ENCODE measurements at places on chromosomes 12 and 14.

DNA sequence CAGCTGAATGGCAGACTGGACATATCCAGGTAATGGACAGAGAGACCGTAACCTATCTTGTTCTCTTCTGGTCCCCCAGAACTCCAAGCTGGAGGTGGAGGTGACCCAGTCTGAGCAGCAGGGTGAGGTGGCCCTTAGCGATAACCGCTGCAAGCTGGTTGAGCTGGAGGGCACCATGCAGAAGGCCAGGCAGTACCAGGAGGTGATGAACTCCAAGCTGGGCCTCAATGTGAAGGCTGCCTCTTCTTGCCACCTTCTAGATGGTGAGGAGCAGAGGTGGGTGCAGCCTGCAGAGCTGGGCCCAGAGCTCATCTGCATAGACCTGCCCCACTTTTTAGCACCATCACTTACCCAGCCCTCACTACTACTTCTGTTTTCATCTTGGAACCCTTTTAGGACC lies 7.2 kb upstream of the KRT86 start:
- no peak for DNase-seq

- no peak for DNase-seq
These were observed 129.3 kb upstream of the RAP1B start for GRCh38 chr12:68481181-68481941.

GRCh38 chr14:103279142-103280025 lies 54.7 kb upstream of the EIF5 start:
- DNase-seq = no peak

DNA sequence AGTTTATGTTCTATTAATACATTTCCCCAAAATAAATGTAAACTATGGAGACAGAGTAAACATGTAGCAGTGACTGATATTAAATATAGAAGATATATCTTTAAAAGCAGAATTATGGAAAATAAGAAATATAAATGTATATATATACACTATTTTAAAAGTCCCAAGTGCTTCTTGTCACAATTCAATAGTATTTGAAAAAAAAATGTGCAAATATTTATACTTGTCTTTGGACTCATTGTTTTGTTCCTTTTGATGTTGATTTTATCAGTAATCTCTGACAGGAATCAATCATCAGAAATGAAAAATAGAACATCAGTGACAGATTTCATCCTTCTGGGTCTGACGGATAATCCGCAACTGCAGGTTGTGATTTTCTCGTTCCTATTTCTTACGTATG lies at the start of gene OR6C76:
TSS of gene OR6C76 (plus strand) at position 301 of the 400 bp plus-strand sequence. CDS start at position 301, 0 bp downstream.
- DNase-seq = no peak

DNA sequence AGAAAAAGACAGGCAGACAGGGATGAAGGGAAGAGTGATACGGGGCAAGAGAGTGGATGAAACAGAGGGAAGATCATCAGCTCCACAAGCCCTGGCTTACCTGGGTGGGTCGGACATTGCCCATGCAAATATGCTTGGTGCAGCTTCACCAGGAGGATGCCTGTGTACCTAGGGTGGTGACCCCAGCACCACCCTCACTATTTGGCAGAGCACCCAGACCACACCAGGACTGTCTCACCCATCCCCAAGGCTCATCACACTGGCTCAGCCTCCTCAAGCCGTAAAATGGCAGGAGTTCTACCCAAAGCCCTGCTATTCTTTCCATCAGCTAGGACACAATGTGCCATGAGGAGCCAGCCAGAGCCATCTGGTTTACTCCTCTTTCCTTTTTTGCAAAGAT lies 3.0 kb downstream of the GALNT8 start:
- no peak for DNase-seq

GRCh38 chr14:56594428-56594827 lies 14.8 kb downstream of the TMEM260 start:
- DNase-seq = no peak

DNA sequence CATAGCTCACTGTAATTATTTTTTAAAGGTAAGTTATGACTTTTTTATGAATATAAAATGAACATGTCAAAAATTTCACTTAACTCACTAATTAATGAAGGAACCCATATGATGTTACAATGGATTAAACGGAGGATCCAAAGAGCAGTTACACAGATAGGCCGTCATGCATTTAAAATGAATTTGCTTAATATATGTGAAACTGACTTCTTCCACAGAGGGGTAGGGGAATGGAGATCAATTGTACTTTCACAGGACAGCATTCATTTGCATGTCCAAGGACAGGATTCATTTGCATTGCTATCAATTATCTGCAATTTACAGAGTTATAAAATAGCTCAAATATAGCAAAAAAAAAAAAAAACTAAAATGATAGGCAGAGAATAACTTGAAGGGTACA lies 6.6 kb upstream of the CRY1 start:
- no peak for DNase-seq

GRCh38 chr12:89721291-89721987 lies 12.8 kb upstream of the ATP2B1 start:
- no peak for DNase-seq

DNA sequence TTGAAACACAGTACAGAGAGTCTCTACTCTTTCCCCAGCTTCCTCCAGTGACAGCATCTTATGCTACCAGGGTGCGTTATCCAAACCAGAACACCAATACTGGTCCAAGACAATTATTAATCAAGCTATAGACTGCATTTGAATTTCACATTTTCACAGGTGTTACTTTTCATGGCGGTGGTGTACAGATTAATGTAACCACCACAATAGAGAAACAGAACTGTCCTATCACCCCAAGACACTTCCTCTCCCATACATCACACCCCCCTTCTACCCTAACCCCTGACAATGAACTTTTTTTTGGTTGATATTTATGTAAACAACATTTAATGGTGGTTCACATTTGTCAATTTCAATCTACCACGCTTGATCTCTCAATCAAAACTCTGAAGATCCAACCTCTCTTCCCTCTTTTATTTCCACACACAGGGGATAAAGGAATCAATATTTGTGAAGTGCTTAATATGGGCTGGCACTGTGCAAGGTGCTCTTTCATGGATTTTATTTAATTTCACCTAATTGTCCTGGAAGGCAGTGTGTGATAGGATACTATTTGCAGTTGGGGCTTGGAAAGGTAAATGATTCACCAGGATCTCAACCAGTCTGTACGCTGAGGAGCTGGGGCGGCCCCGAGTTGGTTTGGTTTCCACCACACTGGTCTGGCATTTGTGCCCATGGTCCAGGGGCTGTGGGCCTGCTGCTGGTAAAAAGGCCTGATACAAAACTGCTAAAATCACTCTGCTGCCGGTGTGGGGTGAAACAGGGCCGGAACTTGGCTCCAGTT lies 54.6 kb upstream of the DICER1 start:
- DNase-seq = no peak

- DNase-seq = no peak
These were observed 21.0 kb upstream of the SNX6 start for GRCh38 chr14:34650786-34651584.

- no peak for DNase-seq
These were observed 199.2 kb downstream of the MSRB3 start for GRCh38 chr12:65477721-65478120.

DNA sequence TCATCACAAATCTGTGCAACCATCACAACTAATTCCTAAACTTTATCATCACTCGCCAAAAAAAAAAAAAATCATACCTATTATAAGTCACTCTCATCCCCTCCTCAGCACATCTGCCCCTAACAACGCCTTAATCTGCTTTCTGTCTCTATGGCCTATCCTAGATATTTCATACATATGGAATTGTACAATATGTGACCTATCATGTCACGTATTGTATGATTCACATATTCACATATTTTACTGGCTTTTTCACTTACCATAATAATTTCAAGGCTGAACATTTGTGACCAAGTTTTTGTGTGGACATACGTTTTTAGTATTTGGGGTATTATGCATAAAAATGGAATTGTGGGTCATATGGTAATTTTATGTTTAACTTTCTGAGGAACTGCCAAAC lies 400.7 kb downstream of the DAD1 start:
- DNase-seq = no peak

GRCh38 chr12:28963554-28963953 lies 185.5 kb upstream of the FAR2 start:
- no peak for DNase-seq

GRCh38 chr14:81831128-81831820 lies 297.6 kb upstream of the SEL1L start:
- DNase-seq = no peak

DNA sequence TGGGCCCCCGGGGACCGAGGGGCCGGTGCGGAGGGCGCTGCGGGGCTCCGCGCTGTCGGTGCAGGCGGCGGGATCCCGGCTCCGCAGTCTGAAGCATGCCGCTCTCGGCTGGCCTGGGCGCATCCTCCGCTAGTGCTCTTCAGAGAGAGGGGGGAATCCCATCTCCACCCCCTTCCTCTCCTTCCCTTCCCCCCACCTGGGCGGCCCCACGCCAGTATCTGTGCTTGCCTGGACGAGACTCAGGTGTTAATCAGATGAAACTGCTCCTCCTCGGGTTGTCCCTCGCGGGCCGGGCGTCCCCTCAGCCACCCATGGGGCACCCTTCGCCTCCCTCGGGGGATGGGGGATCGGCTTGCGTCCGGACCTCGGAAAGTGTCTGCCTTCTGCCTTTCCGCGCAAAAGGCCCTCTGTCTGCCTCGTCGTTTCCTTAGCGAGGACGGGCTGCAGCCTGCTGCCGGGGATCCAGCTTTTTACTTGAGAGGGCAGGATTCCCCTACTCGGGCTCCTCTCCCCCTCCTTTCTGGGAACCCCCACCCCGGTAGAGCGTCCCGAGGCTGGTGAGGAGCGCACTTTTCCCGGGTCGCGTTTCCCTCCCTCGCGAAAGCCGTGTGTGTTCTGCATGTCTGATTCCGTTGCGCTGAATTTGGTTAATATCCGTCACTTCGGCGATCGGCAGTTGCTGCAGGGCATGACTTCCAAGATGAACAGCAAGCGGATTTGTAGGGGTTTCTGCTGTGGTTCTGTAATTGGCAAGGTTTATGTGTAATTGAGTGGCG lies 1.1 kb downstream of the GPHN start:
- no peak for DNase-seq

DNA sequence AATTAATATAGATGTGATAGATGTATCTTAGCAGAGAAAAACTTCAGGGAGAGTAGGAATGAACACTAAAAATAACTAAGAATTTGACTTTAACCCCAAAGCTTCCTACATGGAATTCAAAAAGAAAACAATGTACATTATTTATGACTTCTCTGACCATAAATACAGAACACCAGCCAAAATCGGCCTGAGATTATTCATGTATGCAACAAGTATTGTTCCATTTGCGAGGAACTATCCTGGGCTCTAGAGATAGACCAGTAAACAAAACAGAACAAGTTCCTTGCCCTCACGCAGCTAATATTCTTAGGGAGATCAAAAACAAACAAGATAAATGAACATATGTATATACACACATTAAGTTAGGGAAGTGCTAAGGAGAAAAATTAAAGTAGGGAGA lies 432.3 kb upstream of the SOX5 start:
- no peak for DNase-seq

GRCh38 chr12:47832263-47832933 lies 12.7 kb upstream of the HDAC7 start:
- no peak for DNase-seq

- DNase-seq = no peak
These were observed 188.5 kb downstream of the CCDC91 start for GRCh38 chr12:28378736-28379135.

GRCh38 chr12:106743270-106743988 lies 31.1 kb upstream of the RIC8B start:
- no peak for DNase-seq

DNA sequence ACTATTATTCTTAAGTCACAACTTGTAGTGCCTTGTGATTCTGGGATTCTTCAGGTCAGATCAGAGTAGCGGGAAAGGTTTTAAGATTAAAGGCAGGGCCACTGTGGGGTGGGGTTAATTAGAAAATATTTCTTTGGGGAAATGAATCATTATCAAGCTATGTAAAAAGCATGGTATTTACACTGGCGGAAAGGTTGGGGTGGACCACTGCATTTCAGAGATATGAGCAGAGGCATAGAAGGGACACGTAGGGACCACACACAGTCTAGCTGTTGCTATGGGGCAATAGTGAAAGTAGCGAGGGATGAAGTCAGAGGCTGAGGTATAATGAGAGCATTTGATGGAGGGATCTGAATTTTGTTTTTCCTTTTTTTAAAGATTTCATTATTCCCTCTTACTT lies 31.7 kb upstream of the KCNH3 start:
- DNase-seq = no peak

DNA sequence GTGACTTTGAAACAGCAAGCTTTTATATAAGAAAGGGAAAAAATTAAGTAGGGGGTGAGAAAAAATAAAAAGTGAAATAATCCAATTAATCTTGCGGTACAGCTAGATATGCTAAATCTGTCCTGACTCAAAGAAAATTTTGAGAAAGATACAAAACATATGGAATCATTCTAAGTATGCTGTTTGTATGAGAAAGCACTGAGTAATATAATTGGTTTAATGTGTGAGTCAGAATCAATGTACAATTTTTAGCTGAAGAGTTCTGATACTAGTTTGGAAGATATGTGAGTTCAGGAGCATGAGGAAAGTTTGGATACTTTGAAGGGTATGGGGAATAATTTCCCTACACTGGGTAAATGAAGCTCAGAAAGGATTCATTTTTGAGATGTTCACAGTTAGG lies 190.9 kb upstream of the RASSF8 start:
- DNase-seq = no peak

DNA sequence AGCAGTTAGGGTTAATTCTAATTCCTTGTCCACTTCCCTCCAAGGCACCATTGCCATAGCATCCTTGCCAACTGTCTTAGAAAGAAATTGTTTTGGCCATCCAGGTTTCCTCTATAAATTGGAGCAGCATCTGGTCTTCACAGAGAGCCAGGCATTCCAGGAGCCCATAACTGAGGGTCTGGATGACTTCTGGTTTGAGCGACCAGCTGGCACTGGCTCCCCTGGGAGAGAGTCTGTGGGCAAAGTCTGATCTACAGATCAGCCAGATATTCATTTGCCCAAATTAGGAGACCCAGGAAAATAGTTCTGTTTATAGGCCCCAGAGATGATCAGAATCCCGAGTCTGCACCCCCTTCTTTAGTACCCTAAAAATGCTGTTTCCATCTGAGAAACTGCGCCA lies 16.0 kb downstream of the VSX2 start:
- no peak for DNase-seq

- DNase-seq = no peak
These were observed 55.8 kb downstream of the SRRM4 start for GRCh38 chr12:119036878-119037825.

DNA sequence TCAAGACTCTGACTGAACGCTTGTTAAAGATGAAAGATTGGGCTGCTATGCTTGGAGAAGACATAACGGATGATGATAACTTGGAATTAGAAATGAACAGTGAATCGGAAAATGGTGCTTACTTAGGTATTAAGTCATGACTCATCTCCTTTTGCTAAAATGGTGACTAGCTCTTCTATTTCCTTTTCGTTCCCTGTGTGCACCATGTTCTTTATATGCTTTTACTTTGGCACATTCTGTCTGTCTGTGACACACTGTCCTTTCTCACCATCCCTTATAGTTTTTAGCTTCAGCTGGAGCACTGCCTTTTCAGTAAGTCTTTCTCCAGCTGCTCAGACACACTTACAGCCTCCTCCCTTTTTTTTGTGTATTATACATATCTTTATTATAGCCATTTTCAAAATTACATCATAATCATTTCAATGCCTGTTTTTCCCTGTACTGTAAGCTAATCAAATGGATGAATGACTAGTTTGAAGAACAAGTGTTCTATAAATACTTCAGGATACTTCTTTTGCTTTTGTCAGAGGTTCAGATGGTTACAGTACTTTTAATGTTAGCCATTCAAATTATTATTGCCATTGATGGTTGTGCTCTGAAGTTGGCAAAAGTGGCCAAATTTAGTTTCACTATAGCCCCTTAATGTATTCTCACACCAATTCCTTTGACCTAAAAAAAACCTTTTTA lies 68.6 kb downstream of the MIA2 start:
- DNase-seq = no peak

GRCh38 chr12:120110550-120111501 lies 5.7 kb downstream of the RAB35 start:
- no peak for DNase-seq

- no peak for DNase-seq
These were observed 85.3 kb upstream of the PAWR start for GRCh38 chr12:79776111-79776510.

All from stimulated activated CD4-positive, alpha-beta T cell treated with anti-CD3 and anti-CD28 coated beads, TNF-alpha, amount 100 ng/mL, for 1 hour (primary cell).